IPS-NIHi11 (cell line): ENCODE measurements at places on chromosomes 2 and 18.

- peak; percentile 94 for DNase-seq
These were observed at the start of gene NPC1 for GRCh38 chr18:23586249-23587196. TSS of gene NPC1 (minus strand) at chr18:23586506. CDS start at chr18:23586343, 163 bp downstream.

- peak; percentile 52 for DNase-seq
These were observed 20.5 kb upstream of the RPL37A start for GRCh38 chr2:216478151-216478550.

DNA sequence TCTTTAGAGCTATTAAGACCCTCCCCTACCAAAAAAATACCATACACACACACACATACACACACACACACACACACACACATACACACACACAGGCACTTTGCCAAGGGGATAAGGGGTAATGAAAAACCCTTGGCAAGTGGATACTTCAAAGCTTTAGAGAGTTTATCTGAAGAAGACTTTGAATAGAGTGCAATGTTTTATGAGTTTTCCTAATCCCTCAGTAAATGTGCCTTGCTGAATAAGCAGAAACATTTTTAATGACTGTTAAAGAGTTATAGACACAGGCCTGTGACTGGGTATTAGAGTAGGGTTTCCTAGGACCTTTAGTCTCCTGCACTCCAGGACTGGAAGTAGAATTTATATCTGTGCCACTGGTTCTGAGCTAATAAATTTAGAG, 75.5 kb upstream of the CTAGE1 start:
- no peak for DNase-seq

GRCh38 chr2:106178716-106179115, 15.4 kb downstream of the UXS1 start:
- no peak for DNase-seq
